ENCODE measurements at places on chromosomes 5 and 9.

GRCh38 chr5:71839096-71839884 is 120.2 kb downstream of the CARTPT start:
- DNase-seq, result no peak

GRCh38 chr9:129202613-129203555 is 24.8 kb upstream of the IER5L start:
- DNase-seq, result peak; percentile 97

GRCh38 chr5:884345-885126 is 8.1 kb downstream of the BRD9 start:
- no peak for DNase-seq

DNA sequence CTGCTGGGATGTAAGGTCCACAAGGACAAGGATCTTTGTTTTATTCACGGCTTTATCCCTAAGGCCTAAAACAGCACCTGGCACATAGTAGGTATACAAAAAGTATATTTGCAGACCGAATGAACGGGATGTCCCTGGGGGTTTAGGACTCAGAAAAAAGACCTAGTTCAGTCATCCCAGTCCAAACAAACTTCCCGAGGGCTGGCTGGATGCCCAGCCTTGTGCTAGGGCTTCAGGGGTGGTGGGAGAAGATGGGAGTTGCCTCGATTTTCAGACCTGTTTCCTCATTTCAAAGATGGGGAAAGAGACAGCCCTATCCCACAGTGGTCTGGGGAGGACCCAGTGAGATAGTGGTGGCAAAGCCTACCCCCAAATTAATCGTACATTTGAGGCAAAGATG is 3.0 kb upstream of the PROB1 start:
- no peak for DNase-seq

- DNase-seq, result no peak
Observed at GRCh38 chr5:147481874-147482705, 27.8 kb downstream of the DPYSL3 start.

GRCh38 chr5:137791799-137792198 is 37.6 kb upstream of the HNRNPA0 start:
- DNase-seq, result no peak

DNA sequence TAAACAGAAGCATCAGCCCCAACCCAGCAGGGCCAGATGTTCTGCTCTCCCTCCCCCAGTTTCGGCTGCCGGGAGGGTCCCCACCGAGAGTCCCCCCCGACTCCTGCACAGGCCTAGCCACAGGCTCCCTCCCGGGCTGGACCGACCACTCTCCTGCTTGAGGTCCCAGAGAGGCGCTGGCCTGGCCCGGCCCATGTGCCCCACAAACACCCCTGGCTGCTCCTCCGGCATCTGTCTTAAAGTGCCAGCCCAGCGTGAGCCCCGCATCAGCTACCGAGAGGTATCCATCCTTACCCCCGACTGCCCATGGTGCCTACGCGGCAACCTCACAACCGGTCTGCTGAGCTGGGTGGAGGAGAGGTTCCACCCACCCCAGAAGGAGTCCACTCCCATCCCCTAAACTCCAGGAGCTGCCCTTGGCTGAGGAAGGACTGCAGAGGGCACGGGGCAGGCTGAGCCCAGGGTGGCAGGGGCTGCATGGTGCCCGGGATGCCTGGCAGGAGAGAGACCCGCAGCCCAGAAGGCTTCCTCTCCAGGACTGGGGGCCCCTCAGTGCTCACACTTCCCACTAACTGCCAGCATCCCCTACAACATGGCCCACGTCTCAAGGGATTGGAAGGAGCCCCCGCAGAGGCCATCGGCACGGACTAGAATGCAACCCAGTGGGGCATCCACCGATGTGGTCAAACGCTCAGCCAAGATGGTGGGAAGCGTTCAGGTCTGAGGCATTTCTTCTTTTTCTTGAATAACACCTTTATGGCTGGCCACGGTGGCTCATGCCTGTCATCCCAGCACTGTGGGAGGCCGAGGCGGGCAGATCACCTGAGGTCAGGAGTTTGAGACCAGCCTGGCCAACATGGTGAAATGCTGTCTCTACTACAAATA is 15.6 kb upstream of the EGFL7 start:
- no peak for DNase-seq

All from D341Med (cell line).